MCF 10A (cell line): ENCODE measurements at places on chromosomes 7 and 10. TPM values are rescaled to one million over a fixed set of nuclear protein-coding genes. Genes with fewer than 3 reads are reported as not detected.

Gene IDI2
- total RNA-seq, result not detected in 2 replicates

Gene R3HCC1L
- 10.7 and 12.2 TPM in 2 replicates for total RNA-seq

DNA sequence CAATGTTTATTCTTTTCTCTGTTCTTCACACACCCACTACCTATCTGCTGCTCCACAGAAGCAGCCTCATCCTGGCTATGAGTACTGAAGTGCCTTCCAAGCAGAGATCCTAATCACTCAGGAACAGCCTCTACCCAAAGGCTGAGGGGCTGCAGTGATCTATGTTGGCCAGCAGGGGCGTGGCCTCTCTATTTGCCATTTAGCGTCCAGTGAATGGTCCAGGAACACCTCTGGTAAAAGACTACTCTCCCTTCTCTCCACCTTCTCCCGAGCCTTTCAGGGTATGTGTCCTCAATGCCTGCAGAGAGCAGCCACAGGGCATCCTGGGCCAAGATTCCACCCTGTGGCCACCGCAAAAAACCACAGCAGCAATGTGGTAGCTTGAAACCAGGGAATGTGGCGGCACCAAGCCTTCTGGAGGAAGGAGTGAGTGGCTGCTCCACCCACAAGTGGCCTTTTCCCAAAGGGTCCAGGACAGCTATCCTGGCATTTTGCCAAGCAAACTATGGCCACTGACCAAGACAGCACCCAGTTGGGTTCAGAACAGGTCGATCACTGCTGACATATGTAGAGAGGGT is 70.9 kb downstream of the SYPL1 start:
- peak; percentile 66 for DNase-seq
- H3K4me1 ChIP-seq, result peaks cover 13% of the 10 kb centered on the region
- H3K27me3 ChIP-seq, result peaks cover 22% of the 10 kb centered on the region
- no peak overlapping the region for H3K4me3 ChIP-seq
- no peak overlapping the region for H3K27ac ChIP-seq

- no peak overlapping the region for H3K27ac ChIP-seq
- DNase-seq, result no peak
- no peaks in the 10 kb centered on the region for H3K4me1 ChIP-seq
Observed at GRCh38 chr10:124324451-124324850, 94.3 kb downstream of the OAT start.

GRCh38 chr10:509361-510102 is 179.9 kb downstream of the DIP2C start:
- no peaks in the 10 kb centered on the region for H3K36me3 ChIP-seq
- no peak for DNase-seq
- H3K27me3 ChIP-seq, result peaks cover 33% of the 10 kb centered on the region

GRCh38 chr7:105353752-105354328 is 34.9 kb downstream of the SRPK2 start:
- H3K27ac ChIP-seq, result no peak overlapping the region
- no peak overlapping the region for H3K4me3 ChIP-seq
- no peak for DNase-seq
- no peaks in the 10 kb centered on the region for H3K27me3 ChIP-seq
- H3K36me3 ChIP-seq, result no peaks in the 10 kb centered on the region

DNA sequence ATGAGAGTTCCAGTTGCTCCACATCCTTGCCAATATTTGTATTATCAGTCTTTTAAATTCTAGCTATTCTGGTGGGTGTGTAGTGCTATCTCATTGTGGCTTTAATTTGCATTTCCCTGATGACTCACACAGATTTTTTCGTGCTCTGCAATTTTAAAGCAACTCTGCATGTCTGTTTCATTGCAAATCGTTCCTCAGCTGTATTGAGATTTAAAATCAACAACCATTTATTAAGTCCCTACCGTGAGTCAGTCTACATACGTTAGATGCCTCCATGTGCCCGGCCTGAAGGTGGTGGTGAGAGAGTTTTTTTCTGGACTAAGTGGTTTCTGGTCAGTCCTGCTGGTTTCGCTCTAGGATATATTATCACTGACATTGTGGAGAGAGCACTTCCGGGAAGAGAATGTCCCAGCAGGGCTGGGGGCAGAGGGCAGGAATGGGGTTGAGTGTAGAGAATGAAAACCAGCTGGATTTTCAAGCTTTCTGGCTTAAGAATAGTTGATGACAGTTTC is 8.4 kb upstream of the HYCC1 start:
- peak; percentile 52 for DNase-seq
- H3K27ac ChIP-seq, result peak overlapping the region; percentile 51
- no peaks in the 10 kb centered on the region for H3K36me3 ChIP-seq
- peak overlapping the region; percentile 21 for H3K4me3 ChIP-seq
- no peaks in the 10 kb centered on the region for H3K27me3 ChIP-seq

GRCh38 chr10:79245539-79246208 is 101.6 kb upstream of the PPIF start:
- H3K27ac ChIP-seq, result no peak overlapping the region
- H3K36me3 ChIP-seq, result peaks cover 12% of the 10 kb centered on the region
- no peak overlapping the region for H3K4me3 ChIP-seq

Gene GRM3
- total RNA-seq, result not detected in 2 replicates

DNA sequence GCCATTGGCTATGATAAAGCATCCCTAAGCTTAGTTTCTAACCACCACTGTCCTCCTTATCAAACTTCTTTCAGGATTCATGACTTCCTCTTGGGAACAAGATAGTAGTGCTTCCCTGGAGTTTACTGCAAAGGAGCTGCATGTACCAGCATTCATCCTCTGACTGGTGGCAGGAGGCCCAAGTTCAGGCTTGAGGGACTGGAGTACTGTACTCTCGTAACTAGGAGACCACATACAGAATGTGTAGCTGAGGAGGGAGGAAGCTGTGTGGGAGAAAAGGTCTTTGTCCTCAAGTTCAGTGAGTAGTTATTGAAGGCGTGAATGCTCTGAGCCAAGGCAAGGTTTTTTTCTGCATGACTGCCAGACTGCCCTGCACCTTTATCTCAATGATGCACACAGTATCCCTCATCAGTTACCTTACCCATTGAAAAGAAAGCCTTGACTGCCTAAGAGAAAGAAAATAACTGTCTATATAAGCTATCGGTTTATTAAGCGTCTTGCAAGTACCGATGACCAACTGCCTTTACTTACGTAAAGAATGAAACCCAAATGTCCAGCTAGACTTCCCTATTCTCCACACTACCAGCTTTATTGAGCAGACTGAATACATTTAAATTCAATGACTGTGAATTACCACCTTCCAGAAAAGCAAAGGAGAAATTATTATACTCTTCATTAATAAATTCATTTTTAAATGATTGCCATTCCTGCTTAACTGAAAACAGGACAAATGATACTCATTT is 12.8 kb downstream of the SCRN1 start:
- H3K36me3 ChIP-seq, result no peaks in the 10 kb centered on the region
- DNase-seq, result no peak
- no peak overlapping the region for H3K27ac ChIP-seq

Gene GRID2IP
- total RNA-seq, result not detected in 2 replicates

DNA sequence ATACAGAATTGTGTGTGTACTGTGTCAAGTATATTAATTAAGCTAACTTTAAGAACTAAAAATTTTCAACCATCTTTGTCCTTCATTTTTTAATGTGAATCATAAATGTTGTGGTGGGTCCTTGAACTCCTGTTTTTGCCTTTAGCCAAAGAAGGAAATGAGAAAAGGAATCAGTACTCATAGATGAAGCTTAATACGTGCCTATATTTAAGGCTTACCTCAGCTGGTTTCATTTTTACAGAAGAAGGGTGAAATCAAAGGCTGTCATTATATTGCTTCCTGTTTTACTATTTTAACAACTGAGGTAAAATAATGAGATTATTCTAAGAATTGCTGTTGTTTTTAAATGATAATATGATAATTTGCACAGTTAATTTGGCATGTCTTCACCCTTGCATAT is 6.3 kb upstream of the SNX13 start:
- no peak overlapping the region for H3K4me3 ChIP-seq
- no peaks in the 10 kb centered on the region for H3K36me3 ChIP-seq
- DNase-seq, result no peak
- peak overlapping the region; percentile 35 for H3K27ac ChIP-seq

Gene STOX1
- 0.16 TPM in 1 of 2 replicates, not detected in the other for total RNA-seq

Gene ANKRD61
- 0.42 TPM in 1 of 2 replicates, not detected in the other for total RNA-seq

DNA sequence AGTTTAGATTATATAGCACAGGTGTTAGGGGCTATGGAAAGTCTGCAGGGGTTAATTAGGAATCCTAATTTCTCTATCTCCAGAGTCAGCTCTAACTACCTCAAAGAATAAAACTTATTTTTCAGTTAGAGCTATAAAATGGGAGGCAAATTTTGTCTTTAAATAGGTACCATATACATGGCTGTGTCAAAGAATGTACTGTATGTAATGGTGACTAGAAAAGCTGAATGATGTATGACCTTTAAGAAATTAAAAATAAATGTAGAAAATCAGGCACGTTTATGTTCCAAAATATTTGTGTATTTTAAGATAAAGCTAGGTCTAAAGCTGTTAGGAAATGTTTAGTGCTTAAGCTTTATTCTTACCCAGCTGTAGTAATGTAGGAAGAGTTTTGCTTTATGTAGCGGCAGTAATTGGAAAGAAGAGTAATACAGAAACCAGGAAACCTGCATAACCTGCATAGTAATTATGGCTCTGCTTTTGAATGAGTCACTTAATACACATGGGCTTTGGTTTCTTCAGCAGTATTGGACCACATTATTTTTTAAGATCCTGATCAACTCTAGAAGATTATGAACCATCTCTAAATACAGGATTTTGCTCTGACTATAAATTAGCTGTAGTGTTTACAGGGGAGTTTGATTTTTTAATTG is 85.0 kb downstream of the KMT2E start:
- H3K4me1 ChIP-seq, result peaks cover 7% of the 10 kb centered on the region
- no peak overlapping the region for H3K27ac ChIP-seq
- no peaks in the 10 kb centered on the region for H3K27me3 ChIP-seq
- DNase-seq, result no peak
- no peak overlapping the region for H3K4me3 ChIP-seq
- peaks cover 86% of the 10 kb centered on the region for H3K36me3 ChIP-seq

- peaks cover 57% of the 10 kb centered on the region for H3K27me3 ChIP-seq
- no peaks in the 10 kb centered on the region for H3K36me3 ChIP-seq
- H3K27ac ChIP-seq, result no peak overlapping the region
- H3K4me1 ChIP-seq, result no peaks in the 10 kb centered on the region
- no peak for DNase-seq
Observed at GRCh38 chr10:111072232-111072631, 4.6 kb upstream of the ADRA2A start.

Gene GPRIN2
- total RNA-seq, result not detected in 2 replicates

GRCh38 chr7:91083855-91084644 is 180.2 kb upstream of the FZD1 start:
- no peaks in the 10 kb centered on the region for H3K4me1 ChIP-seq
- peaks cover 6% of the 10 kb centered on the region for H3K36me3 ChIP-seq
- no peak overlapping the region for H3K4me3 ChIP-seq
- DNase-seq, result no peak
- no peaks in the 10 kb centered on the region for H3K27me3 ChIP-seq
- H3K27ac ChIP-seq, result no peak overlapping the region

Gene ERVW-1
- total RNA-seq, result not detected in 2 replicates

GRCh38 chr10:11081408-11081807 is 63.7 kb downstream of the CELF2 start:
- no peak for DNase-seq
- no peaks in the 10 kb centered on the region for H3K4me1 ChIP-seq
- H3K4me3 ChIP-seq, result no peak overlapping the region

DNA sequence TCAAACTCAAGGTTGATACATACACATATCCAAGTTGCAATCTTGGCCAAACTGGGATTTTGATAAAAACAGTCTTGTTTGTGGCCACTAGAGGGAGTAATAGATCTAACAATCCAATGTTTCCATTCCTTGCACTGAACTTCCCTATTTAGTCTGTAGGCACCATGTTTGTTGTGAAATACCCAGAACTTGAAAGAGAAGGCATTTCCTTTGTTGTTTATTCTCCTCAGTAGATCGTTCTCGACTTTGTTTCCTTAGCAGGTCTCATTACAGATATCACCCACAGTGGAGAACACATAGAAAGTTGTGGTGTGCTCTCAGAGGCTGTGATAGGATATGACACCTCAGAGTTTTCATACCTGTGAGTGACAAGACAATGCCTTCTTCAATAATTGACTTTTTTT is 70.3 kb upstream of the MXI1 start:
- no peaks in the 10 kb centered on the region for H3K27me3 ChIP-seq
- peak overlapping the region; percentile 58 for H3K27ac ChIP-seq
- peak; percentile 74 for DNase-seq
- H3K4me3 ChIP-seq, result no peak overlapping the region

DNA sequence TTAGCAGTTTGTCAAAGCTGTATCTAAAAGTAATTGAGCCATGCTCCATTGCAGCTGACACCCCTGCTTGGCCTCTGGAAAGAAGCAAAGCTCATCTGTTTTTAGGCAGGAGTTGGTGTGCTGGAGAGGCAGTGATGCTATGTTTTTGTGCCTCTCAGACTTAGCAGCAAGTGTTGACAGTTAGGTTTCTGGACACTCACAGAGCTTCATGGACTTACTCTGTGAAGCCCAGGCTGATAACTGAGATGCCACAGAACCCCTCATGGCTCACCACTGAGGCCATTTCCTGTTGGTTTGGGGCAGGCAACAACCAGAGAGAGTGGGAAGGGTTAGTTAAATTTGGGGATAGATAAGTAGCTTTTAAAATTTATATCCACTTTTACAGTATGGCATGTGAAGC is 59.8 kb downstream of the BTAF1 start:
- no peak overlapping the region for H3K27ac ChIP-seq
- no peaks in the 10 kb centered on the region for H3K27me3 ChIP-seq
- H3K4me3 ChIP-seq, result no peak overlapping the region
- DNase-seq, result no peak
- H3K4me1 ChIP-seq, result peaks cover 7% of the 10 kb centered on the region

Gene CFAP43
- 0.25 and 0.42 TPM in 2 replicates for total RNA-seq

Gene GPR26
- total RNA-seq, result not detected in 2 replicates

Gene ARMH3
- total RNA-seq, result 17.6 and 18.9 TPM in 2 replicates

GRCh38 chr10:78451592-78451991 is 417.9 kb downstream of the RPS24 start:
- no peak for DNase-seq

DNA sequence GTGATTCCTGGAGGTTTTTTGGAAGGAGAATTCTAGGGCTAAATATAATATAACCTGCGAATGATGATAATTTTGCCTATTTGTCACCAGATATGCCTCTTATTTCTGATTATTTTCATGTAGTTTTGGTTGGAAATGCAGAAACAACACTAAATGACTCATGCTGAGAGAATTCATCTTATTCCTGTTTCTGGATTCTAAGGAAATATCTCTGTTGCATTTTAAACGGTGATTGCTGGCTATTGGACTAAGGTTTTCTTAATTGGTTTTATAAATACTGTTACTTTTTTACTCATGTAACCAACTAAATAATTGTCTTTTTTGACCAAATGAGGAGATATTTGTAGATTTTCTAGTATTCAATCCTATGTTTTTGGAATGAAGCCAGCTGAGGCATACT is 204.9 kb upstream of the NPSR1 start:
- DNase-seq, result peak; percentile 20
- H3K27me3 ChIP-seq, result no peaks in the 10 kb centered on the region
- no peaks in the 10 kb centered on the region for H3K36me3 ChIP-seq
- H3K27ac ChIP-seq, result no peak overlapping the region

Gene CNNM1
- 0.10 TPM in 1 of 2 replicates, not detected in the other for total RNA-seq

Gene SMKR1
- total RNA-seq, result 12.4 and 17.1 TPM in 2 replicates
